IMR-90 (cell line): ENCODE measurements at places on chromosomes 3 and 15. TPM values are rescaled to one million over a fixed set of nuclear protein-coding genes. Genes with fewer than 3 reads are reported as not detected.
A peak's percentile ranks its signal among the peaks of the same experiment; 100 is the strongest.

GUCA1C gene
- total RNA-seq = not detected in 2 replicates

B3GALNT1 gene
- 8.2 and 8.6 TPM in 2 replicates for total RNA-seq

NR1I2 gene
- not detected in 2 replicates for total RNA-seq

STRIT1 gene
- not detected in 2 replicates for total RNA-seq

HIGD2B gene
- not detected in 2 replicates for total RNA-seq

MCTP2 gene
- 8.6 and 9.9 TPM in 2 replicates for total RNA-seq

- no peak for DNase-seq
Measured at GRCh38 chr15:80970658-80971057, 19.0 kb downstream of the MESD start.

DNA sequence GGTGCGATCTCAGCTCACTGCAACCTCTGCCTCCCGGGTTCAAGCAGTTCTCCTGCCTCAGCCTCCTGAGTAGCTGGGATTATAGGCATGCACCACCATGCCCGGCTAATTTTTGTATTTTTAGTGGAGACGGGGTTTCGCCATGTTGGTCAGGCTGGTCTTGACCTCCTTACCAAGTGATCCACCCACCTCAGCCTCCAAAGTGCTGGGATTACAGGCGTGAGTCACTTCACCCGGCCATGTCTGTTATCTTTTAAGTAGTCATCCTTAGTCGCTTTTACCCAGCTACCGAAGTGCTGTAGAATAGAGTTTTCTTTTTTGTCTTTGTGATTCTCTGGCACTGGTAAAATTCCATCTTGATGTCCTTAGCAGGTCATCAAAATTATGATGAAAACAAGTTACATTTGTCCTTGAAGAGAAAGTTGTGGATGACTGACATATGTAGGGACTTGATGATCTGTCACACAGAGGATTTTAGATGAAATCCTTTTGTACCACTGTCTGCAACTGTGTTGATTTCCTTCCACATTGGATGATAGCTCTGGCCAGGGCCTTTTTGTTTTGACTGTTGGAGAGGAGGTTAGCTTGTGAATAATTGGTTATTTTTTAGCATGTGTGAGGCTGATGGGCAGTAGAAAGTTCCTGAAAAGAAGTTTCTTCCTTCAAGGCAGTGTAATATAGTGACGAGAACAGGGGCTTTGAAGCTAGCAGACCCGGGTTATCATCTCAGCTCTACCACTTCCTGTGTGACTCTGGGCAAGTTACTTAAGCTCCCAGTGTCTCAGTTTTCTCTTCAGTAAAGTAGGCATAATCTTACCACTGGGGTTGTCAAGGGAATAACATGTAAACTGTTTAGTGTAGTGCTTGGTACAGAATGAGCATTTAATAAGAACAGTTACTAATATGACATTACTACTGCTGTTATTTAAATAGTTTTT lies 18.8 kb downstream of the ATG7 start:
- DNase-seq = peak; percentile 84

GRCh38 chr15:60574801-60575631 lies 96.1 kb upstream of the ICE2 start:
- peak; percentile 38 for DNase-seq

DNA sequence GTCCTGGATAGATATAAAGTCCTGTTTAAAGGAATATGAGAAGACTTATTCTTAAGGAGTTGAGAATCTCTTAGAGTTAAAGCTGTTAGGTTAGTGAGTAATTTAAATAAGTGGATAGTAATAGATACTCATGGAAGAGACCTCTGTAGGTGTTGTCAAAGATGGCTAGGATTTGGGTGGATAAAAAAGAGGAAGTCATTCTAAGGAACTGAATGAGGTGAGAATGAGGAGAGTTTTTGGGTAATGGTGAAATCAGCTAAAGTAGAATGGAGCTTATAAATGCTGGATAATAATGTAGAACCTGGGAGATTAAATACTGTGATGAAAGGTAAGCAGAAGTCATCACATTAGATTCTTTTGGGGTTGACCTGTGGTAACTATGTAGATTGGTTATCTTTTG lies 8.1 kb downstream of the ARIH1 start:
- DNase-seq = no peak

DNA sequence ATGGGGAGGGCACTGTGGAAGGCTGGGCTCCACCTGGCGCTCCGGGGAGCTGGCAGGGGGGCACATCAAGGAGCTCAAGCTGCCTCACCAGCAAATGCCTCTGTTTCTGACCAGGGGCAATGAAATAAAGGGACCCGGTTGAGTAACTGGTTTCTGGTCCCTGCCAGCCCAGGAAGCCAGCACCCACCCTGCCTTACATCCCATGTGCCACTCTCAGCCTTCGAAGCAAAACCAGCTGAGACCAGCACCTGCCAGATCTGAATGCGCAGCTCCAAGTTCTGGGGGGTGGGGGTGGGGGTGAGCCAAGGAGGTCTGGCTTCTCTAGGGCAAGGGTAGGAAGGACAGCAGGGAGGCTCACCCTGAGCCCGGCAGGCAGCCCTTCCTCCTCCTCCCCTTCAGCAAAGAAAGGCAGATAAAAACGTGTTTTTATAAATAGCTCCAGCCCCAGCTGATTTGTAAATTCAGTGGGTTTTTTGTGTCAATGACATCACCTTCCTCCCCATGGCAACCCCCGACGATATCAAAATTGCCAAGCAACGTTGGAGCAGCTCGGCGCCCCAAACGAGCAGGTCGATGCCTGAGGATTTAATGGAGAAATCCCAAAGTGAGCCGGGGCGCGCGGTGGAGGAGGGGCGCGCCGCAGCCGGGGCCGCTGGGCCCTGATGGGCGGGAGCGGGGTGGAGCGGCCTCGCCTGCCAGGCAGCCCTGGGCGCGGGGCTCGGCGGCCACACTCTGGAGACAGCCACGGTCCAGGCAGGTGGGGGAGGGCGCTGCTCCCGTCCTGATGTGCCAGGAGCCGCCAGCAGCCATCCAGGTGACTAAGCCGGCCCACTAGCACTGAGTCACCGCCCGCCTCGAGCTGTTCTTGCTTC lies at the start of gene PAK6:
Gene PAK6 (plus strand): TSS at position 532 of the 872 bp plus-strand sequence. CDS start 25,723 bp downstream, outside the sequence.
- peak; percentile 53 for DNase-seq

DNA sequence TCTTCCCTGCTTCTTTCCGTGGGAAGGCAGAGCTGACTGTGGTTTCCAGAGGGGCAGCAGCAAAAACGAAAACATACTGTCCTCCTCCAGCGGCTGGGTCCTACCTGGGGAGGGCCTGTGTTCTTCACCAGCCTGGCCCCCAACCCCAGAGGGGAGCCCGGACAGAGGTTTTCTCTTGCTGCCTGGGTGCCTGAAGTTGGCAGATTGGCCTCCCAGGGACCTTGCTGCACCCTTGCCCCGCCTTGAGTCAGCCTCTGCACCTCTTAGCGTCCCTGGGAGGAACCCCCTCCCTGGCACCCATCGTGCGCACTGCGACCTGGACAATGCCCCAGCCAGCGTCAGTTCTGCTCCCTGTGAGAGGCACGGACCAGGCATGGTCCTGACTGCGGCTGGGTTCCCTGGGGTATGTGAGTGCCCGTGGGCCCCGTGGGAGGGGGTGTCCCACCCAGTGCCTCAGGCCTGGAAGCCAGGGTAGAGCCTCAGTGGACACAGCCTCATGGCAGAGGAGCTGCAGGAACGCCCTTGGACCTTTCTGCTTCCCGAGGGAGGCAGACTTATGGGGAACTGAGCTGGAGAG lies 56.8 kb upstream of the PRR23E start:
- no peak for DNase-seq

- DNase-seq = peak; percentile 20
Measured at GRCh38 chr15:90809536-90809935, 58.9 kb upstream of the FURIN start.

GRCh38 chr3:29606416-29606815 lies 325.5 kb downstream of the RBMS3 start:
- no peak for DNase-seq

GRCh38 chr15:36905908-36906307 lies 194.4 kb downstream of the MEIS2 start:
- peak; percentile 29 for DNase-seq

DNA sequence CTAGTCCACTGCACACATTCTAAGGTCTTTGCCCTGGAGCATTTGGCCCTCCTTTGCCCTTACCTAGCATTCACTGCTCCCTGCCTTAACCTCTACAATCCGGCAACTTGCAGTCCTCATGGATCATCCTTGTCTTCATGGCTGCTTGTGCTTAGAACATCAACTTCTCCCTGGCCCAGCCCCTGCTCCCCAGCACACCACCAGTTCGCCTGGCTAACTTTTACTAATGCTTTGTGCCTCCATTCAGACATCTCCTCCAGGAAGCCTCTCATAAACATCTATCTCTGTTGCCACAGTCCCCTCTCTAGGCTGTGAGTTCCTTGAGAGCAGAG lies 57.1 kb downstream of the AAGAB start:
- DNase-seq = no peak

- DNase-seq = no peak
Measured at GRCh38 chr3:14120111-14120920, 4.4 kb downstream of the CHCHD4 start.

DNA sequence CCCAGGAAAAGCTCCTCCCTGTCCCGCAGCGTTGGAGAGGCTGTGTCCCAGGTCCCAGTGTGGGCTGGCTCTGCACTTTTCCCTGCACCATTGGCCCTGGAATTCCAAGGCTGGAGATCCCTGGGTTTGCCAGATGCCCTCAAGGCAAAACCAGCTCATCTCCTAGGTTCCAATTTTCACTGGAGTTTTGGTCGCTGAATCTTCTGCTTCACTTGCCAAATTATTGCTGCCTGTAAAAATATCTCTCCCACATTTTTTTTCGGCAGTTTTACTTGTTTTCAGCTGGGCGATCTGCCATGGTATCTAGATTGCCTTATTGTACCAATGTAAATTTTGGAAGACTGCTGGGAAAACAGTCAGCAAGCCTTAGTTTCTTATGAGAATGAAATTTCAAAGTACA lies 150.9 kb upstream of the ATP10A start:
- DNase-seq = no peak

DNA sequence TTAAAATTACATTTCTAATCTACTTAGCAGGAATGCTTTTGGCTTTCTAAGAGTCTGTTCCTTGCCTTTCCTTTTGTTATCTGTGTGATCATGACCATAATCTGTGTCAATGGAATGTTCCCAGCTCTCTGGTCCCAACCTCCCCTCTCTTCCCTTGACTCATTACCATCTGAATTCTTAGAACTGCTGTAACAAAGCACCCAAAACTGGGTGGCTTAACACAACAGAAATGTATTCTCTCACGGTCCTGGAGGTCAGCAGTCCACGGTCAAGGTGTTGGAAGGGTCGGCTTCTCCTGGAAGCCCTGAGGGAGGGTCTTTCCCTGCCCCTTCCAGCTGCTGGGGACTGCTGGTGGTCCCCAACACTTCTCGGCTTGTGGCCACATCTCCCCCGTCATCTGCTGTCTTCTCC lies 81.1 kb downstream of the LRRK1 start:
- DNase-seq = peak; percentile 29

DNA sequence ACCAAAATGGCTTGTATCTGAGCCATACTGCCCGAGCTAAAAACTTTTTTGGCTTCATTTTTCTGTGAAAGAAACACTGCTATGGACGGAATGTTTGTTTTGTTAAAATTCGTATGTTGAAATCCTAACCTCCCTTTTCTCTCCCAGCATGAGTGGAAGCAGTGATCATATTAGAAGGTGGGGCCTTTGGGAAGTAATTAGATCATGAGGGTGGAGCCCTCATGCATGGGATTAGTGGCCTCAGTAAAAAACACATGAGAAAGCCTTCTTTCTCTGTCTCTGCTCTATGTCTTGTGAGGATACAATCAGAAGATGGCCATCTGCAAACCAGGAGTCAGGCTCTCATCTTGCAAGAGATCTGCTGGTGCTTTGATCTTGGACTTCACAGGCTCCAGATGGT lies 7.4 kb upstream of the FNDC3B start:
- DNase-seq = no peak

GRCh38 chr15:62050115-62050514 lies 10.1 kb downstream of the VPS13C start:
- no peak for DNase-seq

DNA sequence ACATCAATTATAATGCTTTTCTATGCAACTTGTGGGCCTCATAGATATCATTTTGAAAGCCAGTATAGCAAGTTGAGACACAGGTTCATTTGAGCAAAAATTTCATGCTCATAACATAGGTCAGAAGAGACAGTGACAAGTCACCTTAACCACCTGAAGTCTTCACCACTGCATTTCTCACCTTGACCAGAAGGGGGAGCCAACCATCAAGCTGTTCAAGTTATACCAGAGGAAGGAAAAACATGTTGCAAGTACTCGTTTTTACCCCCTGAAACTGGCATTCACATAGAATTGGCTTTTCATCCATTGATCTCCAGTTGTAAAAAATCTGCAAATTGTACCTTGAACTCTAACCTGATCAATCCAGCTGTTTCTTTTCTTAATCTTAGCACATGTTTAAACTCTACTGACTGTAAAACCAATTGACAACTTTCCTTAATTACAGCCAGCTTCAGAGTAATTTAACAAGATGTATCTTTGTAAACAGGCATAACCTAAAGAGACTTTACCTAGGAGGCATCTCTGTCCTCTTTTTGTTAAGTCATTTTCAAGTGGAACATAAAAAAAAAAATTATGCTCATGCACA lies 1.4 kb downstream of the LMOD3 start:
- peak; percentile 76 for DNase-seq

DNA sequence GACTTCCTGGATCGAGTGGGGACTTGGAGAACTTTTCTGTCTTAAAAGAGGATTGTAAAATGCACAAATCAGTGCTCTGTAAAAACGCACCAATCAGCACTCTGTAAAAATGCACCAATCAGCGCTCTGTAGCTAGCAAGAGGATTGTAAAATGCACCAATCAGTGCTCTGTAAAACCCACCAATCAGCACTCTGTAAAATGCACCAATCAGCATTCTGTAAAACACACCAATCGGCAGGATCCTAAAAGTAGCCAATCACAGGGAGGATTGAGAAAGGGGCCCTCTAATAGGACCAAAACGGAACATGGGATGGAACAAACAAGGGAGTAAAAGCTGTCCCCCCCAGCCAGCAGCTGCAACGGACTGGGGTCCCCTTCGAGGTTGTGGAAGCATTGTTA lies 587.4 kb upstream of the ALCAM start:
- no peak for DNase-seq

DNA sequence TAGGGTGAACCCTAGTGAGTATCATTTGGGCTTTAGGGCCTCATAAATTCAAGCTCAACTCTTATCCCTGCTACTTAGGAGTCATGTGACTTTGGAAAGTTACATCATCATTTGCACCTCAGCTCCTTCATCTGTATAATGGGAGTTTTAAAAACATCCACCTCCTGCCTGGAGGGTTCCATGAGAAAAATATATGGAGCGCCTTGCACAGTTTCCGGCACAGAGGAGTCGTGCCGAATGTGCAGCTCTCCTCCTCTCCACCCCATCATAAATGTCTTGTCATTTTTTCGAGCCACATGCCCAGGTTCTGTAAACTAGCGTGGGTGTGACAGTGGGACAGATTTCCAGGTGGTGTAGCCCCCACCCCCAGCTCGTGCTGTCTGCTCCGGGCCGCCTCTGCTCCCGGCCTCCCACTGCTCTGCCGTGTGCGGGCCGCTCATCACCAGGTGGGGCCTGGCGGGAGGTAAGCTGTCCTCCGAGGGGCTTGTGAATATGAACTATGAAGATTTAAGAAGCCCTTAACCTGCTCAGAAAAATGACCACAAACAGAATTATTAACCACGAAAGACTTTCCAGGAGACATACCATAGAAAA lies 90.4 kb downstream of the TOP2B start:
- no peak for DNase-seq

- DNase-seq = peak; percentile 85
Measured at GRCh38 chr3:72487078-72487765, 361.0 kb downstream of the SHQ1 start.
